ENCODE measurements at places on chromosomes 6 and 20. TPM values are rescaled to one million over a fixed set of nuclear protein-coding genes. Genes with fewer than 3 reads are reported as not detected.

- no peak overlapping the region for H3K4me3 ChIP-seq
- no peaks in the 10 kb centered on the region for H3K27me3 ChIP-seq
- H3K4me1 ChIP-seq: no peaks in the 10 kb centered on the region
- no peak overlapping the region for H3K27ac ChIP-seq
- H3K36me3 ChIP-seq: no peaks in the 10 kb centered on the region
Observed at GRCh38 chr6:122696079-122696478, 83.4 kb upstream of the FABP7 start.

GRCh38 chr6:36272234-36272633 lies 2.4 kb downstream of the PNPLA1 start:
- no peak for DNase-seq
- H3K4me3 ChIP-seq: no peak overlapping the region
- H3K27ac ChIP-seq: no peak overlapping the region
- no peaks in the 10 kb centered on the region for H3K4me1 ChIP-seq
- H3K27me3 ChIP-seq: peaks cover 20% of the 10 kb centered on the region

TMEM14A gene
- 17.0 TPM for total RNA-seq

- no peaks in the 10 kb centered on the region for H3K27me3 ChIP-seq
- no peaks in the 10 kb centered on the region for H3K36me3 ChIP-seq
- no peak for DNase-seq
Observed at GRCh38 chr6:95848717-95849116, 167.1 kb upstream of the FUT9 start.

DNA sequence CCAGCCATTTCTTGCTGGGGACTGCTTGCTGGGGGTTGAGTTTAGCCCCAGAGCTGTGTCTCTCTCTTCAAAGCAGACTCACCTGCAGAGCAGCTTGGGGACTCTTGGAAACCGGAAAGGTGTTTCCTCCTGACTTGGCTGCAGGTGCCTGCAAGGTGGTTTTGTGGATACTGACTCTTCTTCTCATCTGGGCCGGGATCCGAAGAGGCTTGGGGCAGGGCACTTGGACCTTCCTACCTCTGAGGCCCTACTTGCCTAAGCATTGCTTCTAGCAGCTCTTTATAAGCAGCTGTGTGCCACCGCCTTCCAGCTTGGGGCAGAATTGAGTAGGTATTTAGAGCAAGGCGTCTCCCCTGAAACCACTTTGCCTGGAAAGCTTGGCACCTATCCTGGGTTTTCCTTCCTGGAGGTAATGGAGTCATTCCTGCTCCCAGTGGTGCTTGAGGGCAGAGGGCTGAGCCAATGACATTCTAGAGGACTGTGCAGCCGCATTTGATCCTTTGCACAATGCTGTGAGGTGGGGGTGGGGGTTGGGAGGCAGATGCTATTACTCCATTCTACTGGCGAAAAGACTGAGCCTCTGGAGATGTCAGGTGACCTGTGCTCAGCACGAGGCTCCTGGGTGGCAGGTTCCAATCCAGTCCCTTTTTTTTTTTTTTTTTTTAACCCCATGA lies 3.4 kb upstream of the CTSZ start:
- H3K36me3 ChIP-seq: no peaks in the 10 kb centered on the region
- H3K4me3 ChIP-seq: no peak overlapping the region
- H3K27me3 ChIP-seq: no peaks in the 10 kb centered on the region
- peaks cover 47% of the 10 kb centered on the region for H3K4me1 ChIP-seq
- DNase-seq: no peak

DNA sequence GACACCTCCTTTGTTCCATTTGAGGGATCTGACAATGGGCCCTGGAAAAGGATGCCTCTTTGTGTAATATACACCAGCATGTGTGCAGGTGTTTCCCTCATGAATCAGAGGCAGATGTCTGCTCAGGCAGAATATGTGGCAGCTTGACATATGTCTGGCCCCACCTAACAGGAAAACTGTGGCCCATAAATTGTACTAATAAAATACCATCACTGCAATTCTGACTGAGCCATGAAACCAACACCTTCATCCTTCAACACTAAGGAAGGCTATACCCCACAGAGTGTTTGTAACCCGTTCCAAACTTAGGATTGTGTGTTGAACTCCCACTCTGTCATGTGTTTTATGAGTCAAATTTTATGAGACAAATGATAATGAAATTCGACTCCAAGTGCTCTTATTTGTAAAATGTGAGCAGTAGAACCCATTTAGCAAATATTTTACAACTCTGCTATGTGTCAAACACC lies 22.7 kb downstream of the LAMA4 start:
- no peak for DNase-seq
- H3K36me3 ChIP-seq: no peaks in the 10 kb centered on the region
- H3K4me3 ChIP-seq: no peak overlapping the region
- H3K27me3 ChIP-seq: peaks cover 55% of the 10 kb centered on the region
- H3K4me1 ChIP-seq: peaks cover 18% of the 10 kb centered on the region

- no peak overlapping the region for H3K27ac ChIP-seq
- no peaks in the 10 kb centered on the region for H3K4me1 ChIP-seq
- H3K36me3 ChIP-seq: no peaks in the 10 kb centered on the region
Observed at GRCh38 chr20:15445056-15445840, 1107.8 kb upstream of the FLRT3 start.

- peaks cover 49% of the 10 kb centered on the region for H3K4me1 ChIP-seq
- peak overlapping the region; percentile 92 for H3K4me3 ChIP-seq
- H3K36me3 ChIP-seq: peaks cover 36% of the 10 kb centered on the region
Observed at GRCh38 chr6:43773050-43773979, 3.3 kb downstream of the VEGFA start.

DNA sequence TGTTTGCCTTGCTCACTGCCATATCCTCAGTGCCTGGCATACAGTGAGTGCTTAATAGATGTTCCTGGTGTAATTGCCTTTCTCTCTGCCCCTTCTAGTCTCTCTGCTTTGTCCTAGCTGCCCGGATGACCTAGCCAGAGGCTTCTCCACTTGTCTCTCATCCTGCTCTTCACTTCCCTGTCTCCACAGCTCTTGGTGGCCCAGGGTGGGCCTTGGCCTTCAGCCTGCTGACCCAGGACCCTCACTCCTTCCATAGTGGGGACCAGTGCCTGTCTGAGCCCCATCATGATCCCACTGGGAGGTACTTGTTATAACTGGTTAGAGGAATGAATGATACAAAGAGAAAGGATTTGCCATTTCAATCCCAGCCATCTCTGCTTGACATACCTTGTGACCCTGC lies 49.2 kb upstream of the BLCAP start:
- no peaks in the 10 kb centered on the region for H3K4me1 ChIP-seq
- H3K27me3 ChIP-seq: peaks cover 2% of the 10 kb centered on the region

GRCh38 chr6:13507306-13507860 lies 20.0 kb upstream of the GFOD1 start:
- peaks cover 3% of the 10 kb centered on the region for H3K4me1 ChIP-seq
- H3K36me3 ChIP-seq: no peaks in the 10 kb centered on the region
- H3K4me3 ChIP-seq: no peak overlapping the region
- H3K27ac ChIP-seq: no peak overlapping the region
- DNase-seq: no peak

IMPG1 gene
- total RNA-seq: not detected

GRCh38 chr6:13474360-13474759 lies 13.0 kb downstream of the GFOD1 start:
- H3K27me3 ChIP-seq: no peaks in the 10 kb centered on the region
- peaks cover 30% of the 10 kb centered on the region for H3K36me3 ChIP-seq
- no peak overlapping the region for H3K27ac ChIP-seq
- peaks cover 12% of the 10 kb centered on the region for H3K4me1 ChIP-seq

- no peaks in the 10 kb centered on the region for H3K4me1 ChIP-seq
- DNase-seq: no peak
- H3K27me3 ChIP-seq: no peaks in the 10 kb centered on the region
- no peak overlapping the region for H3K27ac ChIP-seq
- no peak overlapping the region for H3K4me3 ChIP-seq
Observed at GRCh38 chr6:41878961-41879405, 16.2 kb downstream of the USP49 start.

DNA sequence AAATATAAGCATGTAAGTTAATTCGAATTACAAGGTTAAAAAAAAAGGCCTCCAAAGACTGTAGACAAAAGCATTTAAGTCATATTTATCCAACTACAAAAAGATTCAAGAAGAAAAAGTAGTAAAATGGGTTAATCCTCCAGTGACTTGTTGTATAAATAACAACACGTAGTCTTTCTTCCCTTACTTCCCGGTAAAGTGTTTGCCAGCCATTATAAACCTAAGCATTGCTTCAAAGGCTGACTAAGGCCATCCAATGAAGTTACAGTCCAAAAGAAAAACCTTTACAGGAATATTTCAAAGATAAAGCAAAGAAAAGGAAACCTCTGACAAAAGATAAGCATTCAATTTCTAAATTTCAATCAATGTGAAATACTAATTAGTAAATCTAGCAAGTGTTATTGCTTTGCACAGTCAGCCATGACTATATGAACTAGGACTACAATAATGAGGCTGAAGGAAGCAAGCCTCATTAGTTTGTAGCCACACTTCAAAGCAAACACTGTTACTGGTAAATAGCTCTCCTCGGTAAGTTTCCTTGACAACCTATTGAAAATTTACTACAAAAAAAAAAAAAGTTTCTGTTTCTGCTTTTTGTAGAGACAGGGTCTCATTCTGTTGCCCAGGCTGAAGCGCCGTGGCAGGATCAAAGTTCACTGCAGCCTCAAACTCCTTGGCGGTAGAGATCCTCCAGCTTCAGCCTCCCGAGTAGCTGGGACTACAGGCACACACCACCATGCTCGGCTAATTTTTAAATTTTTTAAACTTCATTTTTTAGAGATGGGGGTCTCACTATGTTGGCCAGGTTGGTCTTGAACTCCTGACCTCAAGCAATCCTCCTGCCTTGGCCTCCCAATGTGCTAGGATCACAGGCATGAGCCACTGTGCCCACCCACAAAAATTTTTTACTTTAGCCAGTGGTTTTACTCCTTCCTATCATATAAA lies 46.0 kb downstream of the NUDT3 start:
- H3K4me3 ChIP-seq: no peak overlapping the region
- H3K36me3 ChIP-seq: peaks cover under 1% of the 10 kb centered on the region
- no peak overlapping the region for H3K27ac ChIP-seq
- peaks cover 16% of the 10 kb centered on the region for H3K4me1 ChIP-seq
- no peaks in the 10 kb centered on the region for H3K27me3 ChIP-seq

- H3K4me1 ChIP-seq: peaks cover 3% of the 10 kb centered on the region
- no peaks in the 10 kb centered on the region for H3K36me3 ChIP-seq
- H3K27me3 ChIP-seq: peaks cover 15% of the 10 kb centered on the region
- H3K4me3 ChIP-seq: no peak overlapping the region
- DNase-seq: no peak
Observed at GRCh38 chr6:13733178-13733887, 21.7 kb upstream of the RANBP9 start.

- no peak overlapping the region for H3K27ac ChIP-seq
- no peak for DNase-seq
- no peak overlapping the region for H3K4me3 ChIP-seq
- peaks cover 22% of the 10 kb centered on the region for H3K4me1 ChIP-seq
- no peaks in the 10 kb centered on the region for H3K36me3 ChIP-seq
Observed at GRCh38 chr6:6748001-6748400, 159.5 kb downstream of the LY86 start.

- no peak overlapping the region for H3K4me3 ChIP-seq
- H3K4me1 ChIP-seq: no peaks in the 10 kb centered on the region
- no peaks in the 10 kb centered on the region for H3K27me3 ChIP-seq
- no peak for DNase-seq
Observed at GRCh38 chr20:2237059-2237458, 58.7 kb upstream of the TGM3 start.

- no peaks in the 10 kb centered on the region for H3K4me1 ChIP-seq
- DNase-seq: no peak
- no peak overlapping the region for H3K4me3 ChIP-seq
- no peaks in the 10 kb centered on the region for H3K27me3 ChIP-seq
Observed at GRCh38 chr6:147441751-147442150, 66.7 kb upstream of the SAMD5 start.

ENPP3 gene
- total RNA-seq: 16.3 TPM

GRCh38 chr6:168354338-168354737 lies 34.8 kb upstream of the DACT2 start:
- H3K27ac ChIP-seq: no peak overlapping the region
- no peaks in the 10 kb centered on the region for H3K36me3 ChIP-seq
- H3K4me1 ChIP-seq: peaks cover 13% of the 10 kb centered on the region

- peaks cover 24% of the 10 kb centered on the region for H3K36me3 ChIP-seq
- H3K4me1 ChIP-seq: peaks cover 48% of the 10 kb centered on the region
- H3K27me3 ChIP-seq: peaks cover 6% of the 10 kb centered on the region
- DNase-seq: peak; percentile 18
- H3K4me3 ChIP-seq: peak overlapping the region; percentile 27
Observed at GRCh38 chr6:144305985-144306384, 20.9 kb downstream of the UTRN start.

DNA sequence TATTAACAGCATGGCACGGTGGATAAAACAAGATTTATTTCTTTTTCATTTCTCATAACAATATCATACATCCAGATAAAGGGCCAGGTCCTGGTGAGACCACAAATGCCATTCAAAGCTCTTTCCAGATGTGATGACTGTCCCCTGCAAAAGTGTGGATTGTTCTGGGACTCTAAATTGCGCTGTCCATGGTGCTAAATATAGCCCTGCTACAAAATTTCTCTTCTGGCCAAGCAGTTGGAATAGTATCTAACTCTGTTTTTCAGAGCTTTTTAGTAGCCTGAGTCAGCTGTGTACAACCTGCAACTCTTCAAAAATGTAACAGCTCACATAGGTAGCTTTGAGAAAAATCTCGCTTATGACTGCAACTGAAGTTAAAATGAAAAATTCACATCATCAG lies 115.8 kb downstream of the MANEA start:
- no peak overlapping the region for H3K4me3 ChIP-seq
- H3K27me3 ChIP-seq: no peaks in the 10 kb centered on the region
- no peak for DNase-seq

GRCh38 chr20:32462900-32463641 lies 104.9 kb downstream of the ASXL1 start:
- no peak for DNase-seq
- H3K36me3 ChIP-seq: no peaks in the 10 kb centered on the region
- H3K4me1 ChIP-seq: no peaks in the 10 kb centered on the region
- H3K27me3 ChIP-seq: no peaks in the 10 kb centered on the region
- H3K4me3 ChIP-seq: no peak overlapping the region

NRN1 gene
- 0.75 TPM for total RNA-seq

DNA sequence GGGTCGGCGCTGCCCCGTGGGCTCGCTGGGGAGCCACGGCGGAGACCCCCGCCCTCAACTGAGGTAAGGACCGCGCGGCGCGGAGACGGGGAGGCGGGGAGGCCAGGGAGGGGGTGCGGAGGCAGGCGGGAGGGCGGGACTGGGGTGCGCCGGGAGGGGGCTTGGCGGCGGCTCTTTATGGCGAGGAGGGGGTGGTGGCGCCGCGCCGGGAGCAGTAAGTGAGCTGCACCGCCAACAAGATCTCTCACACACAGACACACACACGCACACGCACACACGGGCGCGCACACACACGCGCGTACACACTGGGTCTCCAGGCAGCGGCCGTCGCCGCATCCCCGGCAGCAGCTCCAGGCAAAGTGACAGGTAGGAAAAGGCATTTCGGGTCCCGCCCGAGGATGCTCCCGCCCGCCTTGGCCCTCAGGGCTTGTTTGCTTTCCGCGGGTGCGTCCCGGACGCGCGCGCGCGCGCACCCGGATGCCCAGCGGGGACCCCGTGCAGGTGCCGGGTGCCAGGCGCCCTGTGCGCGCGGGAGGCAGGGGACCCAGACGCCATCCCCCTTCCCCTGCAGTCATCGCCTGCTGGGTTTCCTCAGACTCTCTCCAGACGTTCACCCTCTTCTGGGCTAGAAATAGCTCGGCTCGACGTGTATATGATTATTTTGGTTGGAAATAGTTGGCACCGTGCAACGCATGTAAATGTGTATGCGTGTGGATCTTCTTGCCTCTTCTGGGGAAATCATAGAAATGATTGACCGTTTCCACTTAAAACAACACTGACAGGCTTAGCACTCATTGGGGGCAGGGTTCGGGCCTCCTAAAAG lies at the start of gene PLCB4:
Gene PLCB4, plus strand, starts transcription at position 247 of the 823 bp plus-strand sequence. CDS start 238,728 bp downstream, outside the sequence.
- no peak for DNase-seq
- peaks cover 12% of the 10 kb centered on the region for H3K27me3 ChIP-seq
- H3K36me3 ChIP-seq: no peaks in the 10 kb centered on the region
- no peaks in the 10 kb centered on the region for H3K4me1 ChIP-seq
- H3K4me3 ChIP-seq: no peak within 1 kb of the TSS

ZFP64 gene
- total RNA-seq: 11.3 TPM

Measured in activated T-helper 2 cell treated with anti-CD3 and anti-CD28 coated beads, Interferon-gamma antibody, Interleukin-2, Interleukin-4, amounts not matched to agents 10 μg/mL and 5 μg/mL and 100 μg/mL, durations not matched to agents 14 hours and 24 hours and 36 hours (primary cell).